ENCODE measurements at places on chromosomes 4 and X.

- H3K4me1 ChIP-seq, result peaks cover 56% of the 10 kb centered on the region
- peak overlapping the region; percentile 38 for H3K4me3 ChIP-seq
- H3K27ac ChIP-seq, result peak overlapping the region; percentile 83
Observed at GRCh38 chr4:1043651-1044468, 32.4 kb downstream of the FGFRL1 start.

DNA sequence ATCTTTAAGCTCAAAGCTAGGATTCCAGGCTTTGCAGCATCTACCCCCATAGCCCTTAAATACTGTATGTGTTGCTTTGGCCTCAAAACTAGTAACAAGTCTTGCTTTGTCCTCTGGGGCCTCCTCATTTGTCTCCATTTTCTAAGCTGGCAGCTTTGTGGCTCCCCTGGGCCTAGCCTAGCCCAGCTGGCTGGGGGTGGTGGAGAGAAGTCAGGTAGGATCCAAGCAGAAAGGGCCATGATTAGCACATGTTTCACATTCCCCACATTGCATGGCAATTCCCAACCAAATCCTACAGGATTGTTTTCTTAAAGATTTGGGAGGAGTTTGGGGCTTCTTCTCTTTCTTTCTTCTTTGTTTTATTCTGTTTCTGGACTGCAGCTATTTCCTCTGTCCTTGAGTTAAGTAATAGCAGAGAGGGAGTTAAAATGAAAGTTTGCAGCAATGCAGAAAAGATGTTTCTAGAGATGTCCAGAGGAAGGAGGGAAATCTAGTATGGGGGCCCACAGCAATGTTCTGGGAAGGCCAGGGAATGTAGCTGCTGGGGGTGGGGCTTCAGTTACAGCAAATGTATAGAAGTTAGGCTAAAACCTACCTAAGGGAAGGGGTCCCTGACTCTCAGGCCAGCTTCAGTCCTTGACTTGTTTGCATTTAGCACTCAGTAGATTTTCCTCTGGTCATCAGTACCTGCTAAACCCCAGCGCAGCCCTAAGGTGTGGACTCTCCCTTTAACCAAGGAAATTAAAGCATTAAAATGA, 92.1 kb downstream of the SHROOM4 start:
- H3K4me1 ChIP-seq, result no peaks in the 10 kb centered on the region
- no peak for DNase-seq
- no peaks in the 10 kb centered on the region for H3K27me3 ChIP-seq
- H3K4me3 ChIP-seq, result no peak overlapping the region
- no peaks in the 10 kb centered on the region for H3K36me3 ChIP-seq

- peaks cover 53% of the 10 kb centered on the region for H3K4me1 ChIP-seq
- no peak for DNase-seq
- H3K27ac ChIP-seq, result peak overlapping the region; percentile 59
- H3K27me3 ChIP-seq, result no peaks in the 10 kb centered on the region
Observed at GRCh38 chr4:70734168-70734954, 12.6 kb downstream of the RUFY3 start.

DNA sequence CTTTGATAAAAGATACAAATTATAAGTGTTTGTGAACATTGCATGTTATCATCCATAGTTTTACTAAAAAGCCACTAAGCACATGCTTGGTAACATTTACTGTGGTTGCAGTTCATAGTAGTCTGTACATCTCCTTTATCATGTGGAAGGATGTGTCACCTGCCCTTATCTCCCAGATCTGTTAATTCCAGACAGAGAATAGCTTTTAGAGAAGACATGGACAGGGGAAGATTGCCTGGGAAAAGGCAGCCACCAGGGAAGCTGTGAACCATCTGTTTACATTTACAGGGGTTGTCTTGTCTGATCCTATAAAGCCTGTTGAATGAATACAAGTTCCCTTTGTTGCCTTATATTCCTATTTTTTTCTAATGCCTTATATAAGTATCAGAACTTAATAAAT, 396.0 kb downstream of the FAT4 start:
- H3K4me1 ChIP-seq, result no peaks in the 10 kb centered on the region
- no peak overlapping the region for H3K27ac ChIP-seq
- no peaks in the 10 kb centered on the region for H3K27me3 ChIP-seq
- no peak overlapping the region for H3K4me3 ChIP-seq
- H3K36me3 ChIP-seq, result no peaks in the 10 kb centered on the region

DNA sequence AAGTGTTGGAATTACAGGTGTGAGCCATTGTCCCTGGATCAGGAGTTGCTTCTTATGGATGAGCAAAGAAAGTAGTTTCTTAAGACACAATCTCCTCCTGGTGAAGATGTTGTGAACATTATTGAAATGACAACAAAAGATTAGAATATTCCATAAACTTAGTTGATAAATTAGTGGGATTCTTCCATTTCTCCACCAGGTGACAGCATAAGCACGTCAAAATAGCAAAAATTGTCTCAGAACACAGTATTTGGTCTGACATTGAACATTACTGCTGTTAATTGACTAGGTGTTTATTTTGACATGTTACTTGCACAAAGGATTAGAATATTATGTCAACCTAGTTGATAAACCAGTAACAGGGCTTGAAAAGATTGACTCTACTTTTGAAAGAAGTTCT, 21.6 kb downstream of the CLDN34 start:
- H3K4me1 ChIP-seq, result no peaks in the 10 kb centered on the region
- no peak overlapping the region for H3K27ac ChIP-seq
- no peak overlapping the region for H3K4me3 ChIP-seq

DNA sequence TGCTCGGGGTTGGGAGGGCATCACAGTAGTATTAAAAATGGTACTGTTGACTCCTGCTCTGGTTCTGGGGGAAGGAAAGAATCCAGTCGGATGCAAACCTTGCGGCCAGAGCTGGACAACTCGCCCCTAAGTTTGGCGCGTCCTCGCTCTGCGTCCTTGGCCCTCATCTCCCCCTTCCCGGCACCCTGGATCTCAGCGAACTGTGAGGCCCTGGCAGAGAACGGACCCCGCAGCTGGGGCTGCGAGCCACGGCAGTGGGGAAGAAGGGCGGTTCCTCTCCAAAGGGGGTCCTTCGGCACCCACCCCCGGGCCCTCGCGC, 14.0 kb downstream of the ARHGEF6 start:
- no peaks in the 10 kb centered on the region for H3K27me3 ChIP-seq
- H3K27ac ChIP-seq, result peak overlapping the region; percentile 91
- no peaks in the 10 kb centered on the region for H3K36me3 ChIP-seq
- peaks cover 13% of the 10 kb centered on the region for H3K4me1 ChIP-seq
- H3K4me3 ChIP-seq, result peak overlapping the region; percentile 65

GRCh38 chr4:183797445-183798300, 107.4 kb upstream of the STOX2 start:
- H3K4me3 ChIP-seq, result peak overlapping the region; percentile 59
- H3K4me1 ChIP-seq, result peaks cover 11% of the 10 kb centered on the region
- H3K36me3 ChIP-seq, result no peaks in the 10 kb centered on the region
- peak overlapping the region; percentile 68 for H3K27ac ChIP-seq

DNA sequence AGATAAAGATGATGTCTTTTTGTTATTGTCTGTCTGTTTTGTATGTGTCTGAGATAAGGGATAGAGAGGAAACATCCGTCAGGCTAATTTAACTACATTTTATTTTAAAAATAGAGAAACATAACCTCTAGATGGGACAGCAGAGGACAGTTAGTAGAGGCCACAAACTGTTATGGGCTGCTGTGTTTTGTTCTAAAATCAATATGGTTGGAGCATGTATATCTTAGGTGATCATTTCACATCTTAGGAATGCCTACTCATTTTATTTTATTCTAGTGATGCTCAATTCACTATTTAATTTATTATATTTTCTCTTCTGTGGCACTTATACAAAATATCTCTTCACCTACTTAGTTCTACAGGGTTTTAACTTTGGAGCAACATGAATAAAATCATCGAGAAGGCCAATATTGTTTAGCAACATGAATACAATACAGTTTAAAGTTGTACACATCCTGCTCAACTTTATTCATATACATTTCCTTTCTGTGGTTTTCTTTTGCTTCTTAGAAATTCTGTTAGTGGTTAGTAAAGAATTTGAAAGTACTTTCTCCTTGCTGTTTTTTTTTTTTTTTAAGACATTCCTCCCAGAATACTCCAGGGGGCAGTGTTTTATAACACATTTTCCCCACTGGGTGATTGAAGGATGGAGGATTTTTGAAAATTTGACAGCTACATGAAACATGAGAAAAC, 392.9 kb downstream of the UNC5C start:
- no peaks in the 10 kb centered on the region for H3K27me3 ChIP-seq
- no peak overlapping the region for H3K27ac ChIP-seq
- H3K36me3 ChIP-seq, result no peaks in the 10 kb centered on the region
- DNase-seq, result no peak
- H3K4me3 ChIP-seq, result no peak overlapping the region

DNA sequence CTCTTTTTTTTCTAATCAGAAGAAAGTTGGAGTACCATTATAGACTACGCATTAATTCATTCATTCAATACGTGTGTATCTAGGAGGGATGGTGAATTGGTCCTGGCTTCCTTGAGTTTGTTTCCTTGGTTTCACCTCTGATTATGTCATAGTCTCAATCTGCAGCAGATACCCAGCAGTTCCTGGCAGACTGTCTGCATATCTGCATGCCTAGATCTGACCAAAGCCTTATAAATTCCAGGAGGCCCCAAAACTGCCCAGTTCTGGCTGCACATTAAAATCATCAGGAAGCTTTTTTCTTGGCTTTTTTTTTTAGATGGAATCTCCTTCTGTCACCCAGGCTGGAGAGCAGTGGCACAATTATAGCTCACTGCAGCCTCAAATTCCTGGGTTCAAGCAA, 27.2 kb upstream of the SLC34A2 start:
- no peaks in the 10 kb centered on the region for H3K4me1 ChIP-seq
- H3K27ac ChIP-seq, result no peak overlapping the region
- no peak overlapping the region for H3K4me3 ChIP-seq
- no peaks in the 10 kb centered on the region for H3K27me3 ChIP-seq
- no peak for DNase-seq

- H3K4me1 ChIP-seq, result peaks cover 11% of the 10 kb centered on the region
- no peak for DNase-seq
- no peaks in the 10 kb centered on the region for H3K36me3 ChIP-seq
Observed at GRCh38 chr4:186684220-186684619, 39.4 kb downstream of the FAT1 start.

- H3K27me3 ChIP-seq, result no peaks in the 10 kb centered on the region
- peak overlapping the region; percentile 82 for H3K27ac ChIP-seq
- H3K4me3 ChIP-seq, result no peak overlapping the region
- no peak for DNase-seq
- peaks cover 37% of the 10 kb centered on the region for H3K4me1 ChIP-seq
Observed at GRCh38 chrX:15749642-15750610, 11.9 kb downstream of the CA5B start.

- no peak overlapping the region for H3K27ac ChIP-seq
- H3K27me3 ChIP-seq, result no peaks in the 10 kb centered on the region
- no peak for DNase-seq
- no peaks in the 10 kb centered on the region for H3K4me1 ChIP-seq
- no peaks in the 10 kb centered on the region for H3K36me3 ChIP-seq
Observed at GRCh38 chr4:136934601-136935000, 597.7 kb downstream of the PCDH18 start.

- H3K4me1 ChIP-seq, result no peaks in the 10 kb centered on the region
- peak overlapping the region; percentile 54 for H3K27ac ChIP-seq
- H3K27me3 ChIP-seq, result no peaks in the 10 kb centered on the region
- H3K36me3 ChIP-seq, result no peaks in the 10 kb centered on the region
- peak overlapping the region; percentile 35 for H3K4me3 ChIP-seq
- no peak for DNase-seq
Observed at GRCh38 chrX:131816551-131817136, 206.5 kb upstream of the STK26 start.

DNA sequence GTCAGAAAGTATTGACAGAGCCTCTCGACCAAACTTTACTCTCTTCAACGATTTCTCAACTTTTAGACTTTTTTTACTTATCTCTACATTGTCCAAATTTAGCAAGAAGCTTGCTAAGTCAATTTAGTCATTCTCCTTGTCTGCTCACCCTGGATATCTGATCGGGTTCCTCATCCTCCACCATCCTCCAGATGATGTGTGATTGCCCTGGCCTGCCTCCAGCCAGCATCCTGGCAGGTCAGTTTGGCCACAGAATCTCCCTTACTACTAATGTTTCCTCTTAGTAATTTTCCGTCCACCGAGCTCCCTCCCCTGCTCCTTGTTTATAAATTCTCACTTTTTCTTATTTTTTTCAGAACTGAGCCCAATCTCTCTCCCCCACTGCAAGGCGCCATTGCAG, 167.9 kb upstream of the ZFP42 start:
- H3K36me3 ChIP-seq, result no peaks in the 10 kb centered on the region
- no peak overlapping the region for H3K4me3 ChIP-seq
- H3K4me1 ChIP-seq, result no peaks in the 10 kb centered on the region
- no peak overlapping the region for H3K27ac ChIP-seq
- no peaks in the 10 kb centered on the region for H3K27me3 ChIP-seq

DNA sequence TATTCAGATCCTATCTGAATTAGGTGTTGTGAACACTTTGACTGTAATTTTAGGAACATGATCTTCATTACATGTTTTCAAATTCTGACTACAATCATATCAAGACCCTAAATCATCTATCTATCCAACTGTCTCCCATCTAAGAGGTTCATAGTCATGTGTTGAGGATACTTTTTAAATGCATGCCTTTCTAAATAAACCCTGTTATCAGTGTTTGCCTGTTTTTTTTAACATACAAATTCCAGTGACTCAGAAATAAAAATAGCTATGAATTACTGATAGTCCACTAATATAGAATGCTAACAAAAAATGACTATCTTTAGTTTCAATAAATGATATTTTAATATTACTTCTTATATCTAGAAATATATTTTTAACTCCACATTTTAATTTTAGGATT, 8.0 kb downstream of the RAB28 start:
- H3K36me3 ChIP-seq, result no peaks in the 10 kb centered on the region
- H3K27me3 ChIP-seq, result no peaks in the 10 kb centered on the region
- H3K4me3 ChIP-seq, result no peak overlapping the region
- no peak for DNase-seq
- no peak overlapping the region for H3K27ac ChIP-seq

Data from vagina (tissue), 2 donors.